ENCODE measurements at places on chromosomes 6 and 20.

DNA sequence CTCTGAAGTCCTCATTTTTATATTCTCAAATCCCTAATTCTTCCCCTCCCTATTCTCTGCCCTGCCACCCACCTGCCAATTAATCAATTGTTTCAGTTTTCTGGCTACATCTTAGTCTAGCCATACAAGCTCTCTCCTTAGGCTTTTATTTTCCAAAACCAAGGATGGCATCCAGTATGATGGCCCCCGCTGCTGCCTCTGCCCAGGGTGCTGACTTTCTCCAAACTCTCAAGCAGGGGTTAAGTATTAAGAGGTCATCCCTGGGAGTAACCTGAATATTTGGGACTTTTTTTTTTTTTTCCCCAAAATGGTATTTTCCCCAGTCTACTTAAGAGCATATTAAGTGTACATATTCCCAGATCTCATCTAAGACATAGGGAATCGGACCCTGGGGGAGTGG lies 183.8 kb downstream of the DHX35 start:
- DNase-seq = no peak

DNA sequence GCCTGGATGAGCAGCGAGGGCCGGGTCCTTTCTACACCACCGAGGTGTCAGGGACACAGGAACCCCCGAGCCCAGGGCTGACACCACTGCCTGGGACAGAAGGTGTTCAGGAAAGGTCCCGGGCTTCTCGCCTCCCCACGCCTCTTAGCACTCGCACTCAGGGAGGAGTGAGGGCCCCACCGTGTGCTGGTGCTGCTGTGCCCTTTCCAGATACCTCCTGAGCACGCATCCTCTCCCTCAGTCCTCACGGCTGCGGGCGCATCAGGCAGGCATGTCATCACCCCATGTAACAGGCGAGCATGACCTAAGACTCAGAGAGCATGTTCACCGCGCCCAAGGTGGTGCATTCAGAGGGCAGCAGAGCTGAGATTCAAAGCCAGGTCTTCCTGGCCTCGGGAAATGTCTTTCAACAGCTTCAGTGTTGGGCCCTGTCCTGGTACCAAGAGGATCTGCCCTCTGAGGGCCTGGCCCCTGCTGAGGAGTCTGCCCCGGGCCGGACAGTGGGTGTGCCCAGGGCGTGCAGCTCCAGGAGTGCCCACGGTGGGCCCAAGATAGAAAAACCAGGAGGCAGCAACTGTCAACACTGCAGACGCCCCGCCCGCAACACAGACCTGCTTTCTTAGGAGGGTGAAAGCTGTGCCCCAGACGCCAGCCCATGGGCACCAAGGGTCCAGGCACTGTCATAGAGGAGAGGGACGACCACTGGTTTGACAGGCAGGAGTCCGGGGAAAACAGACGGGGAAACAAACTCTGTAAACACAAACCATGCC lies 29.2 kb downstream of the TGM2 start:
- DNase-seq = no peak

DNA sequence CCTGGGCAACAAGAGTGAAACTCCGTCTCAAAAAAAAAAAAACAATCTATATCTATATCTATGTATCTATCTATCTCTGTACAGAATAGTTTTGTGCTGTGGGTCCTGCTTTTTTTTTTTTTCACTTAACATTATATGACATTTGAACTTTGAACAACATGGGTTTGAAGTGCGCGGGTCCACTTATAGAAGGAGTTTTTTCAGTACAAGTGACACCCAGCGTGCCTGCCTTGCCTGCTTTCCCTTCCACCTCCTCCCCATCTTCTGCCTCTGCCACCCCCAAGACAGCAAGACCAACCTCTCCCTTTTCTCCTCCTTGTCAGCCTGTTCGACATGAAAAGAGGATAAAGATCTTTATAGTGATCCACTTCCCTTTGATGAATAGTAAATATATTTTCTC lies 102.2 kb upstream of the KCNG1 start:
- DNase-seq = no peak

DNA sequence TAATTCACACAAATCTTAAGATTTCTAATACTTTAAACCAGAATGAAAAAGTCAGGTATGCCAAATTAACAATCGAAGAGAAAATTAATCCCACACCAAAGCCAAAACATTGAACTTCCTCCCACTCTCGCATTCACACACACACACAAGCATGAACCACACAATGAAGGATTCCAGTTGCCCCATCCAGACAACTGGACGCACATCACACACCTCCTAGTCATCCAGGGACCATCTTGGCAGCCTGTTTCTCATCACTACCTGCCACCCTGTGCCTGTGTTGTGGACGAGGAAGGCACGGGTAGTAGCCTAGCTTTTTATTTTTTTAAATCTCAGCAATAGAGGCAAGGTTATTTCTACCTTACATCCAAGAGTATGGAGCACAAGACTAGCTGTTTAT lies 15.2 kb downstream of the B4GALT5 start:
- no peak for DNase-seq

GRCh38 chr20:48816282-48817205 lies 11.3 kb downstream of the PREX1 start:
- DNase-seq = no peak

- no peak for DNase-seq
Observed at GRCh38 chr20:45813006-45813340, 529 bp downstream of the UBE2C start.

DNA sequence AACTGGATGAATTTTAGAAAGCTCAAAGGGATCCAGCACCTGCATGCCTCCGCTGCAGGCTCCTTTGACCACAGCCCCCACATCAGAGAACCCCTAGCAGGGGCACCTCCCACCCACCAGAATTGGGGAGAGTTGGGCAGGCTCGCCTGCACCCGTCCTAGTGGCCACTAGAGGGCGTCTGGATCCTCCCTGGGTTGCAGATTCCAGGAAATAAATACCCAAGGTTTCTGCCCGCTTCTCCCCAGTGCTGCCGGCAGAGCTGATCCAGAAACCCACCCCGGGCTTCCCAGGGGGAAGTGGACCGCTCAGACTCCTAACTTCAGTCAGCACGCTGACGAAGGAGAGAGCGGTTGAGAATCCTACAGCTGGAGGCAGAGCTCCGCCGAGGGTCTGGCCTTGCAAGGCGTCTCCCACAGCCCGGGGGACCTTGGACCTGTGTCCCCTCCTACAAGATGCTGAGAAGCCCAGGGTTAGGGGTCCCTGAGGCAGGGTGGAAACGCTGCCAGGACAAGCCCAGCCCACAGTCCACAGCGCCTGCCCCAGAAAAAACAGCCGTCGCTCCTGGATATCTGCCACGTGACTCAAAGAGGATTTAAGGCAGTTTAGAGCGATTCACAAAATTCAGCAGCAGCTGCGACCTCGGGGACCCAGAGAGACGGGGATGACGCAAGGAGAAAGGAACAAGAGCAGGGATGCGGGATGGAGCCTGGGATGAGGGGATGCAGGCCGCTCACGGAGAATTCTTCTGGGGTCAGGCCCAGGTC lies 32.6 kb upstream of the PHACTR3 start:
- peak; percentile 4 for DNase-seq

- DNase-seq = no peak
Observed at GRCh38 chr20:1917786-1918185, 22.6 kb downstream of the SIRPA start.
